ENCODE measurements at places on chromosomes 5 and 9. TPM values are rescaled to one million over a fixed set of nuclear protein-coding genes. Genes with fewer than 3 reads are reported as not detected.

DNA sequence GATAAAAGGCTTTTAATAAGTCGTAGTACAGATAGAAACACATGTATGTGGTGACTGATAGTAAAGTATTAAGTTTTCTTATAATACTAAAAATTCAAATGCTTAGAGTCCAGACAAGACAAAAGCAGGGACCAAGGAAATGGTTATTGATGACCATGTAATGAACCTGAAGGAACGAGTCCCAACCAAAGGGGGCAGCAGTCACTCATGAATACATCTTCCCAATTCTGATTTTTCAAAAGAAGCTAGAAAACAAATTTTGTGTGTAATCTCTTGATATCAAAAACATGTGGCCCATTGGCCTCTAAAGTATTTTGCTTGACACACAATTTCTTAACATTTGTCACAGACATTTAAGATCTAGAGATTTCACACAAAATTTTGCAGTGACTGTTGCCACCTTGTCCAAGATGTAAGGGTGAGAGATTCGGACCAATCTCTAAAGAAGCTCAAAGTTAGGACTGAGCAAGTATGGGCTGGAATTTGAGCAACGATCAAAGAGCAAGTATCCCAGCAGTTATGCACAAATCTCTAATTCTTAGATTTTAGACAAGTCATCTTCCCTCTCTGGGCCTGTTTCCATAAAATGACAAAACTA lies 66.8 kb downstream of the ARL15 start:
- no peak for DNase-seq

Gene C9orf50
- not detected for total RNA-seq

- DNase-seq, result no peak
Measured at GRCh38 chr9:34627716-34628655, 880 bp downstream of the ARID3C start.

Gene MED10
- 20.1 TPM for total RNA-seq

- no peak for DNase-seq
Measured at GRCh38 chr5:127409246-127409917, 108.1 kb upstream of the PRRC1 start.

Gene SPOCK1
- total RNA-seq, result 14.0 TPM

Gene ACOT12
- 0.33 TPM for total RNA-seq

GRCh38 chr9:115847216-115847615 lies 306.4 kb upstream of the PAPPA start:
- no peak for DNase-seq

Gene KIF4B
- 0.08 TPM for total RNA-seq

Gene MARCOL
- total RNA-seq, result not detected

GRCh38 chr9:99590410-99590809 lies 231.3 kb upstream of the NR4A3 start:
- no peak for DNase-seq

Gene MRPS27
- 105 TPM for total RNA-seq

Data from H1 (cell line).